ENCODE measurements at places on chromosomes 1 and 21.

- DNase-seq = no peak
Measured at GRCh38 chr21:34560609-34561008, 48.6 kb upstream of the KCNE1 start.

GRCh38 chr1:213829780-213830179 lies 158.0 kb upstream of the PROX1 start:
- no peak for DNase-seq

- DNase-seq = no peak
Measured at GRCh38 chr1:1839311-1839965, 51.4 kb downstream of the GNB1 start.

DNA sequence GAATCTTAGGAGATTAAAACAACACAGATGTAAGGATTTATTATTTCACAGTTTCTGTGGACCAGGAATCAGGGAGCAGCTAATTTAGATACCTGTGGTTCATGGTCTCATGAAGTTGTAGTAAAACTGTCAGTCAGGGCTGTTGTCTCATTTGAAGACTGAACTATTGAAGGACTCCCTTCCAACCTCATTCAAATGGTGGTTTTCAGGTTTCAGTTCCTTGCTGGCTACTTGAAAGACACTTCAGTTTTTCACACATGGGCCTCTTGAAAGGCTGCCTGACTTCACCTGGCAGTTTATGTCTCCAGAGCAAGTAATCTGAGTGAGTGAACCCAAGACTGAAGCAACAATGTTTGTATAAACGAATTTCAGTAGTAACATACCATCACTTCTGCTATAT lies 915.9 kb downstream of the PLA2G4A start:
- no peak for DNase-seq

GRCh38 chr21:28283641-28284490 lies 708.8 kb downstream of the LTN1 start:
- DNase-seq = no peak

DNA sequence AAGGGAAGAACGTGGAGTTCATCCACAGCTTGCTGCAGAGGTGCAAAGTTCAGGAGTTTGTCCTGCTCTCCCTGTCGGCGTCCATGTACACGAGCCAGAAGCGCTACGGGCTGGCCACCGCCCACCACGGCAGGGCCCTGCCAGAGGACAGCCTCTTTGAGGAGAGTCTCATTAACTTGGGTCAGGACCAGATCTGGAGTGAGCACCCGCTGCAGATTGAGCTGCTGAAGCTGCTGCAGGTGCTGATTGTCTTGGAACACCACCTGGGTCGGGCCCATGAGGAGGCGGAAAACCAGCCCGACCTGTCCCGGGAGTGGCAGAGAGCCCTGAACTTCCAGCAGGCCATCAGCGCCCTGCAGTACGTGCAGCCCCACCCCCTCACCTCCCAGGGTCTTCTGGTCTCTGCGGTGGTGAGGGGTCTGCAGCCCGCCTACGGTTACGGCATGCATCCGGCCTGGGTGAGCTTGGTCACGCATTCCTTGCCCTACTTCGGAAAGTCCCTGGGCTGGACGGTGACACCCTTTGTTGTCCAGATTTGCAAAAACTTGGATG lies 73.8 kb upstream of the MORC3 start:
- no peak for DNase-seq

- no peak for DNase-seq
Measured at GRCh38 chr1:111723091-111723806, 15.9 kb downstream of the INKA2 start.

DNA sequence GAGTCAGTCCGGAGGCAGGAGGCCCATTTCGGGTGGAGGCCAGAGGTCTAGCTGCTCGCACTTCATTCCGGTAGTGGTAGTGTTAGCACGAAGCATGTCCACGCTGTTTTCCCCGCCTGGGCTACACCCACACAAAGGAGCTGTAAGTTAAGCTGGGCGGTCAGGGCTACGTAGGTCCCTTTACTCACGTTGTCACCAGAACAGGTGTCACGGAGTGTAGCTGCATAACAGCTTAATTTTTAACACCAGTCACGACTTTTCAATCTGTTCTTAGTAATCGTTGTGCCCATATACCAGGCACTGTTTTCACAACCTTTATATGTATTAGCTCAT lies 15.6 kb downstream of the HLX start:
- DNase-seq = no peak

- DNase-seq = no peak
Measured at GRCh38 chr21:41958886-41959563, 5.2 kb upstream of the C2CD2 start.
